ENCODE measurements at places on chromosomes 5 and 9.

GRCh38 chr5:56683281-56683680 lies 132.1 kb upstream of the MAP3K1 start:
- no peak for DNase-seq

DNA sequence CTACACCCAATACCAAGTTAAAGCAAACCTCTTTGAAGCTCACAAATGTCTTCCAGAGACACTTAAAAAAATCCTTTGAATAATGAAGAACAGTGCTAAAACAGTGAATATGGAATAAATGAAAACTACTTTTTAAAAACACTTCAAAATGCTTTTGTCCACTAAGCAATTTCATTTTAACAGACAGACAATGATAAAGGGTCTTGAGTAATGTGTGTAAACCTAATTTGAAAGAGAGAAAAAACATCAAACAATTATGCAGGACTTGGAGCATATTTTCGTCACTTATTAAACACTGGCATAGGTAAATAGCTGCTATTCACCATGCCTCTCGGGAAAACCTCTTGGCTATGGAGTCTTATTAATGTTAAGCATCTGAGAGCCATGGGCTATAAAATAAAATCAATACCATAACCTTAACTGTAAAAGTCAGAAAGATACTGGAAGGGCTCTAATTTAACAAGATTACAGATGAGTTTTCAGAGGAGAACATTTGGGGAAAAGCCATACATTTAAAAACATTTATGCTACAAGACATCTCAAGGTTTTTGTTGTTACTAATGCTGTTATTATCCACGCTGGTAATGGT lies 177.8 kb downstream of the NFIB start:
- no peak for DNase-seq

GRCh38 chr9:94084314-94084713 lies at the start of gene PTPDC1:
Gene PTPDC1, plus strand, starts transcription at chr9:94084464. Its CDS starts 67 bp downstream, at chr9:94084531.
- no peak for DNase-seq

- DNase-seq = no peak
These were observed 2.6 kb upstream of the MZB1 start for GRCh38 chr5:139392324-139392677.

GRCh38 chr5:11234501-11234911 lies 473.5 kb upstream of the DAP start:
- no peak for DNase-seq

DNA sequence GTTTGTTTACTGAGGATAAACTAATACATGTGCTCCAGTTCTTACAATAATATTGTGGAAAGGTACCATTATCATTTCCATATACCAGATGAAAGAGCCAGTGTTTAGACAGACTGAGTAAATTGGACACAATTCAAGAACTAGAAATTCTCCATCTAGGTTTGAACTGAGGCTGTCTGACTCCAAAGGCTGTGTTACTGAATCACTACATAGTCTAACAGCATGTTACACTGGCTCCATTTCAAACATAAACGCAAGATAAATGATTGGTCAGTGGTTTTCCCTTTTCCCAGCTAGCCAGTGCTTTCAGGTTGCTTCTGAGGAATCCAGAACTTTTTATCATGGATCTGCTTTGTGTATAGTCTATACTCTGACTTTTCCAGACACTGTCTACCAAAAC lies 8.1 kb downstream of the SPDL1 start:
- no peak for DNase-seq

DNA sequence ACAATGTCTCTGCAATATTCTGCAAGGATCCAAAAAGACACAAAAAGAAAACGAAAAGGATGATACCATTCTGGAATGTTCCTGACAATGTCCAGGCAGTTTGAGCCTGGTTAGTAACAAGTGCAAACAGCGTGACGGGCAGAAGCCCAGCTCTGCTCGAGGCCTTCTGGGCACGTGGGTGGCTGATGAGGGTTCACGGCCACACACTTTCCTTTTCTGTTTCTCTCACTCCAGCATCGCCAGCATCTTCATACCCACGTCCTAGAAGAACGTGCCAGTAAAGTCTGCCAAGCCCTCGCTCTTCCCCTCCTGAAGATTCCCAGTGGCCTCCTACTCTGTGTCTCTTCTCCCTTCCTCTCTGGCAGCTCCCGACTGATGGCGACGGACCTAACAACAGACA lies 36.7 kb downstream of the COL23A1 start:
- DNase-seq = no peak

DNA sequence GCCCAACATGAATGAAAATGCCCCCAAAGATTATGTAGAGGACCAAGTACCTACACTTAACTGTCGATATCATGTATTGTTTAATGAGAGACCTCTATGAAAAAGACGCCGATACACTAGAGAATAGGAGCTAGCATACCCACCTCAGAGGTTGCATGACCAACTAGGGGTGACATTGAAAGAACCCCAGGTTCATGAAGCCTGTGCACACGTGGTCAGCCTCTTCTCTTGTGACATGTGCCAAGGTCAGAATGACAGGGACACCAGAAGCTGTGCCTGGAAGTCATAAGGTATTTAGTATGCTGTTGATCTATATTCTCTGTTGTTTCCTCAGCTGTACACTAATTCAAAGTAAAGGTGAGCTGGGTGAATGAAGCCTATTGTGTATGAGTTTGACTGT lies 1594.1 kb downstream of the EFNA5 start:
- no peak for DNase-seq

GRCh38 chr5:149732324-149733128 lies 2.4 kb downstream of the PPARGC1B start:
- DNase-seq = no peak

DNA sequence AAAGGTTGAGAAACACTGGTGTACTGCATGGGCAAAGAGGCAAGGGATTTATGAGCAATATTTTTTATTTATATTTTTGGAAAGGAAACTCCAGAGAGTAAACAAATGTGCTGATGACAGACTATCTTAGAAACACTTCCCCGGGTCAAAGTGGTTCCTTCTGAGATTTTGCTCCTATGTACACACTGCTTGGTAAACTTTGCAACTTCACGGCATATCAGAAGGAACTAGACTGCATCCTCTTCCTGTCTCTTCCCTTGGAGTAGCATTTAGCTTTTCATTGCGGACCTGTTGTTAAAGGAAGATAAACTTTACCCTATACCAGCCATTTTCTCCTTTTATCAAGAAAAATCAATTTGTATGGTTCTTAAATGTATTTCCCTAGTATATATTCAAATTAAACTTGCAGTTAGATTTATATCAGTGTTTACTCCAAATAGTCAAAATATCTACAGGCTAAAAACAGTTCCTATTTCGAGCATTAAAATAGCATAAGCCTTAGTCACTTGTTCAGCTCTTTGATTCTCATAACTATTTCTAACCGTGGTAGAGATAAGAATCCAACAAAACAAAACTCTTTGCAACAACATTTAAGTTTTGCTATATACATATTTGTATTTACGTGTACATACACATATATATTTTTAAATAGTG lies 48.0 kb upstream of the LRRC19 start:
- no peak for DNase-seq
